ENCODE measurements at places on chromosomes 7 and 10.

DNA sequence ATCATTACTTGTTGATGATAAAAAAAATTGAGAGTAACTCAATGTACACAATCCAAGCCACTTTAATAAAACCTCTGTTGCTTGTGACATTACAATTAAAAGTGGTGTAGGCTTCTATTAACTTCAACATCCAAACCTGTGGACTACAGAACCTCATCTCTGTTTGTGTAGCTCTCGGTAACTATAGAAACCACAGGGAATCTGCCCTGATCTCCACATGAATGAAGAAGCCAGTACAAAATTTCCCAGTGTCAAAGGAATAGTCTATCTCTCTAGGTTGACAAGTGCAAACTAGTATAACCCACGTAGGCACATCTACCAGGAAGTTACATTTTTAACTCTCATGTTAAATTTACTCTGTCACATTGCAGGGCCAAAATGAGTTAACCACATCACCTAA is 204.3 kb downstream of the CHCHD3 start:
- DNase-seq, result peak; percentile 8

- DNase-seq, result no peak
Observed at GRCh38 chr7:117493460-117493859, 13.6 kb downstream of the CFTR start.

- DNase-seq, result no peak
Observed at GRCh38 chr10:867807-868206, 63.7 kb downstream of the LARP4B start.

- no peak for DNase-seq
Observed at GRCh38 chr7:4177001-4177400, 505.1 kb upstream of the FOXK1 start.

GRCh38 chr7:2043316-2044039 is 189.3 kb downstream of the MAD1L1 start:
- no peak for DNase-seq

DNA sequence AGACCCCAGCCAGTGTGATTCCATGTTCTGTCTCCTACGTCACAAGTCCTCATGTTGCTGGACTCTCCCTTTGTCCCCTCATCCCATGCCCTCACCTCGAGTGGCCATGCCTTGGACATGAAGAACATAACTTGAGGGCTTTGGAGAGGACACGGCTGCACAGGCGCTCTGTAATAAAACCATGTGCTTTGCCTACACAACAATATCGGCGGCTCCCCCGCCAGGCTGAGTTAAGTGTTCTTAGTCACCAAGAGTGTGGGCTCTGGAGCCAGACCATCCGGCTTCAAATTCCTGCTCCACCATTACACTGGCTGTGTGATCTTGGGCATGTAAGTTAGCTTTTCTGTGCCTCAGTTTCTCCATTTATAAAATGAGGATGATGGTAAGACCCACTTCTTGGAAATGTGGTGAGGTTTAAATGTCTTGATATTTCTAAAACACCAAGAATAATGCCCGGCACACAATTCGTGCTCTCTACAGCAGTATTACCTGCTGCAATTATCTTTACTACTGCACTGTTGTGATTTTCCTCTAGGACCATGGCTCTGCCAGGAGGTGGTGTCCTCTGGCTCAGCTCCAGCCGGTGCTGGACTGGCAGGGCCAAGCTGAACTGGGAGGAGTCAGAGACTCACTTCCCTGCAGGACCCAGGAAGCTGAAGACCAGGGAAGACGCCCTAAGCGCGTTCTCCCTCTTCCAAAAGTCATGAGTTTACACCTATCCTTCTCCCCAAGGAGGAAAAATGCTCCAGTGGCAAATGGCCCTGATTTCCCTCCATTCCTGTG is 15.7 kb downstream of the SLIT1 start:
- DNase-seq, result no peak

DNA sequence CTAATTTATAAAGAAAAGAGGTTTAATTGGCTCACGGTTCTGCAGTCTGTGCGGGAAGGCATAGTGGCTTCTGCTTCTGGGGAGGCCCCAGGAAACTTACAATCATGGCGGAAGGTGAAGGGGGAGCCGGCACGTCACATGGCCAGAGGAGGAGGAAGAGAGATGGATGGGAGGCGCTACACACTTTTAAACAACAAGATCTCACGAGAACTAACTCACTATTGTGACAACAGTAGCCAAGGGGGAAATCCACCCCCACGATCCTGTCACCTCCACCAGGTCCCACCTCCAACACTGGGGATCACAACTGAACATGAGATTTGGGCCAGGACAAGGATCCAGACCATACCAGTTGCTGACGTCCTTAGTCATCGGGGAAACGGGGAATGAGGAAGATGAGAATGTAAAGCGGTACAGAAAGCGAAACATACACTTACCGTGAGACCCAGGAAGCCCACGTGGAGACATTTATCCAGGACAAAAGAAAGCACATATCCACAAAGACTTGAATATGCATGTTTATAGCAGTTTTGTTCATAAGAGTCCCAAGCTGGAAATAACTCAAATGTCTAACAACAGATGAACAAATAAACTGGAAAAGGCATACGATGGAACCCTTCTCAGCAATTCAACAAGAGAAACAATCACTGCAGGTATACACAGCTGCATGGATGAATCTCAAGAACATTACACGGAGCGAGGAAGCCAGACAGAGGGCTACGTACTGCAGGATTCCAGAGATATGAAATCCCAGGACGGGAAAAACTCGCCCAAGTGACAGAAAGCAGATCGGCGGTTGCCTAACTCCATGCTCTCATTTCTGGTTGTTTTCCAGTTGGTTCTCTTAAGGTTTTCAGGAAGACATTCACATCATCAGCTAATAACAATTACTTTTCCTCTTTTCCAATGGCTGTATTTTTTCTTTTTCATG is 26.2 kb upstream of the INPP5A start:
- no peak for DNase-seq

- DNase-seq, result no peak
Observed at GRCh38 chr10:45418849-45419675, 45.0 kb downstream of the ALOX5 start.
